ENCODE measurements at places on chromosomes 12 and 14. TPM values are rescaled to one million over a fixed set of nuclear protein-coding genes. Genes with fewer than 3 reads are reported as not detected.

DACT1 gene
- 2.4 TPM for total RNA-seq

DNA sequence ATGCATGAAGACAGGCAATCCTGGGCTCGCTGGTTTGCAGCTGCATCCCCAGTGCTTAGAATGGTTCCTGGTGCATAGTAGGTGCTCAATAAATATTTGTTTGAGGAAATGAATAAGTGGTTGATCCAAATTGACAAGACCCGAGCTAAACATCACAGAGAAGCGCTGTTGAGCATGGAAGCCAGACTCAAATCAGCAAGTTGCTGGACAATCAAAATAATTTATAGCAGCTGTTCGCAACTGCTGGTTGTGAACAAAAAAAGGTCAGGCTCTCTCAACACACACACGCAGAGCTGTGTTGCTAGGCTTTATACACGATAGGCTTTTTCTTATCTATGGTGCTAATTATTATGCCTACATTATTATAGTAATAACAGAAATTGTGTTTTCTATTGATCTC, 190.2 kb downstream of the TBX5 start:
- no peak for DNase-seq

DNA sequence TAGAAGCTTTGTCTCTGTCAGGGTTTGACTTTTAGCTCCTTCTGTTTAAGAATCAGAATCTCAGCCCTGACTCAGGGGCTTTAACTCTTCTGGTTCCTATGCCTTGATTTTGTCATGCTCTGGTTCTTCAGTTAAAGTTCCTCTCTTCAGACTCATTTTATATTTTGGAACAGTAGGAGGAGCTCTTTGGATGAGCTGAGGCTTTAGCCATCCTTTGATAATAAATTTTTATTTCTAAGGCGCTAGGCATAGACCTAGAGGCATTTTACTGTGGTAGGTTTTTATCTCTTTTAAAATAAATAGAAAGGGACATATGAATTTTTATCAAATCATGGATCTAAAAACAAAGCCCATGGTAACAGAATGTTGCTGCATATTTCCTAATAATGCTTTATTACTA, 51.7 kb downstream of the ATP23 start:
- no peak for DNase-seq

DNA sequence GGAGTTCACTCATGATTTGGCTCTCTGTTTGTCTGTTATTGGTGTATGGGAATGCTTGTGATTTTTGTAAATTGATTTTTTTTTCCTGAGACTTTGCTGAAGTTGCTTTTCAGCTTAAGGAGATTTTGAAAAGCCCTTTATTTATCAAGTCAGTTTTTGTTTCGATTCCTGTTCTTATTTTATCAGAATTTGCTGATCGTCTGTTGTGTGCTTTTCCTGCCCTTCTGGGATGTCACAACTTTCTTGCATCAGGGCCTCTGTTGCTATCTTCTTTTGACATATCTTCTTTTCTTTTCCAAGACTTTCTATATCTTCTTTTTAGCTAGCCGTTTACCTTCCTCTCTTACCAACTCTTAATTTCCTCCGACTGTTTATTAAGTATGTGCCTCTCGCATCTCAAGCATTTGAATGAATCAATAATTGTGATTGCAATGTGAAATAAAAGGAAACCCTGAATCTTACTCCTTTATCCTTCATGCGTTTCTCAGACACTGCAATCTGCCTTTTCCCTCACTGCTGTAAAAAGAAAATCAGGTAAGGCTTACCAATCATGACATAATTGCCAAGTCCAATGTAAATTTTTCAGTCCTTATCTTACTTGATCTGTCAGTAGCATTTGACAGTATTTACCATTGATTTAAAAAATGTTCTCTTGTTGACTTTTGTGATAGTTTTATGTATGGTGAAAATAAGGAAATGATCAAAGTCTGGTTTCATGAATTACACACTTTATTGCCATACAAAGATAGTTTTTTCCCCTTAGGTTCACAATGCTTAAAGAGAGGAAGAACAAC, 53.0 kb downstream of the ETNK1 start:
- no peak for DNase-seq

Data from Right ventricle myocardium superior (tissue), 1 donor.